ENCODE measurements at places on chromosomes 2 and 18. TPM values are rescaled to one million over a fixed set of nuclear protein-coding genes. Genes with fewer than 3 reads are reported as not detected.

Gene TMEM150A
- 3.3 TPM for total RNA-seq

Gene TMEM178A
- 3.2 TPM for total RNA-seq

Gene C1QL2
- 0.10 TPM for total RNA-seq

Gene UGT1A4
- not detected for total RNA-seq

Gene RELCH
- 39.7 TPM for total RNA-seq

Gene ACP1
- 95.7 TPM for total RNA-seq

Gene RNMT
- 34.9 TPM for total RNA-seq

- DNase-seq, result no peak
These were observed 75.1 kb downstream of the PLEKHM3 start for GRCh38 chr2:207950063-207950760.

DNA sequence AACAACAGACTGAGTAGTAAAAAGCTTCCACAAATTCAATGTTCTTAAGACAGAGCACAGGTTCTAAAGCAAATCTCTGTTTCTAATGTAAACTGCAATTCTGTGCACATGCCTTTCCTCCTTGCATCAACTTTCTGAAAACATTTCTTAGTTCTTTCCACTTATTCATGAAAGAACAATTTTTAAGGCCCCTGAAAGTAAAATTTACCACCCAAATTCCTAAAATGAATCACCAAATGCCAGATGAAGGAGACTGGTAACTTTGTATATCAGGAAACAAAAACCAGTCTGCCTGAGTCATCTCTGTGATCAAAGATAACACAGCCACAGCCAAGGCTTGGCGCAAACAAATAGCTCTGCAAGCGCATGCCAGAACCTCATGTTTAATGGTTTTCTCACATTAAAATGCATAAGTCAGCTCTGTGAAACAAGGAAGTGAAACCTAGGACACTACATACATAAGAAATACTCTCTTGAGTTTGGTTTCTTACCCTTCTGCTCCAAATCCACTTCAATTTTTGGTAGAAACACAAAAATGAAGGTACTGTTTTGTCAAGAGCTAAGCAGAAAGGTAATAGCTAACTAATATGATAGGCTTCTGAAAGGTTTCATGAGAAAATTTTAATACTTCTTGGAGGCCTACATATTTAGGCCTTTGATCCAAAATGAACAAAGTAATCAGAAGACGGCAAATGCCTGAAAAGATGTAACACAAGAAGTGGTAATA lies 169.4 kb downstream of the THADA start:
- peak; percentile 69 for DNase-seq

DNA sequence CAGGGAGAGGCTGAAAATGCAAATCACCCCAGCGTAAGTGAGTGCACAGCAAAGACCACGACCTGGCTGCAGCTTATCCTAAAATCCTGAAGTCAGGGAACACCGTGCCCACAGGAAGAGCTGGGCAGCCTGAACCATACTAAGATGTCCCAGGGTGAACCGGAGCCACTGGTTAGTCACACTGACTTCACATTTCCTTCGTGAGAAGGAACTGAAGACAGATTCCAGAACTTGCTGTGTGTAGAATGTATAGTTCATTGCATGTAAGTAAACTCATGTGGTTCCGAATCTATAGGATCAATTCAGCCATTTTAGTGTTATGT lies 84.6 kb upstream of the NDUFV2 start:
- no peak for DNase-seq

DNA sequence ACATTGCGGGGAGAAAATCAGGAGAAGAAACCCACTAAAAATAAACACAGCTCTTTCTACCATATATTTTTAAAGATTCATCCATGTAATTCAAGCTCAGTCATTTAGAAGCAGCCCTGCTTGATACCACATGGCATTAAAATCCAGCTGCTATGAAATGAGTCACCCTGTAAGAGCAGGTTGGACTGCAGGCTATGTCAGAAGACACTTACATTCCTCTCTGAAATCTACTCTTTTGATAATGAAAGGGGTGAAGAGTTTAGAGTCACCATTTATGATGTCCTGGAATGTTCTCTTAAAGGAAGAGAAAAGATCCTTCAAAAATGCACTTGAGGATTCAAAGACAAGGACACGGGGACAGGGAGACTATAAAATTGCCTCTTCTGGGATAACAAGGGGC lies 100.6 kb upstream of the APCDD1 start:
- DNase-seq, result peak; percentile 53

DNA sequence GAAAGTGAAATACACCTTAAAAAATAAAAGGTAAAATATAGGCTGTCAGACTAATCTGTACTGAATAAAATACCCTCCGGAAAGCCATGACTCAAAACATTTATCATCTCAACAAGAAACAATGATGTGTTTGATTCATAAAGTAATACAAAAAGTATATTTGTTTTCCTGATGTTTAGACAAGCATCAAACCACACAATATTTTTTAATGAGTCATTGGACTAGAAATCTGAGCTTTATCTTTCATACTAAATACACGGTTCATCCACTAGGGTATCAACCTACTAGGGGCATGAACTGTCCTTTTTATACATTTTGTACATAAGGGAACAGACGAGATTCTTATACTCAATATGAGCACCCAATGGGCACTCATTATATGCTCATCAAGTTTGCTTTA lies 31.3 kb downstream of the CD226 start:
- DNase-seq, result no peak

GRCh38 chr18:55220523-55220922 lies 261.3 kb upstream of the CCDC68 start:
- no peak for DNase-seq

DNA sequence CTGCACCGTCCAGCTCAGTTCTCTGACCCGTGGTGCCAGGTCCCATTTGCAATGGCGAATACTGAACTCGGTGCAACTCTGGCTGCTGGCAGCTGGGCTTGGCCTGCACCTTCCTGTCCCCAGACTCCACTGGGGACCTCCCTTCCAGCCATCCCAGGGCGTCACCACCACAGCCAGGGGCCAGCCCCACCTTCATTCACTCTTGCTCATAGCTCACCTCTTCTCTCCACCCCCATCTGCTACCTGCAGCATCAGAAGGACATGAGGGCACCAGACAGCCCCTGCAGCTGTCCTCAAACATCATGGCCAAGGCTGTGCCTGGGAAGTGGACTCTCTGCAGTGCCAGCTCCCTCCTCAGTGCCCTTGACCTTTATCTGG lies 16.2 kb upstream of the ALPI start:
- DNase-seq, result no peak

DNA sequence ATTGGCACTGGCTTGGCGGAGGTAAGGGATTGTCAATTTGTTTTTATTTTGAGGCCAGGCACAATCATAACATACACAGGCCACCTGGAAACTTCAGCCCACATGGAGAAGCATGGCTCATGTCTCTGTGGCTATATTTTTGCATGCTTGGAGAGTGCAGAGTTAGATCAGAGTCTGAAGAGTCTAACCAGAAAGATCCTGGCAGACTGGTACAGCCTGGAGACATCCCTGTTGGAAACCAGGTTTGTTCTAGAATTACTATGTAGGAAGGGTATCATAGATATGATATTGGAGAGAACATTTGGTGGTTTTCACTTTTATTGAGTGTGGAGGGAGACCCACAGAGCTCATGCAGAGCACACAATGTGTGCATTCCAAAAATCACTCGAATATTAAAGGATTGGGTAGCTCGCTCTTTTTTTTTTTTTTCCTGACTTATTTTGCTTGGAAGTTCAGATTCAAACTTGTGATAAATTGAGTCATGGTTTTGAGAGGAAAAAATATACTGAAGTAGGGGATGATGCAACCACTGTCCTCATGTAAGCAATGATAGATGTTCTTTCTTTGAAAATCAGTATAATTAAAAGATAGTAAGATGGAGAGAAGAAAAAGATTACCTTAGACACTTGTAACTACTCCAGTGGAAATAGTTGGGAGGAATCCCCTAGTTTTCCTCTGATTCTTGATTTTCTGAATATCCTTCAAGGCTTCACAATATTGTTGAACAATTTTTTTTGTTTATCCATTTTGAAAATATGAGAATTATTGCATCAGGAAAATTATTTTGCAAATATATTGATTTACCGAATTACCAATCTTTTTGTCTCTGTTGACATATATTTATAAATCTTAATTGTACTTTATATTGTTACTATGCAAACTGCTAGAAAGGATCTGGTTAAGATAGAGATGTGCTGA lies 185.7 kb upstream of the ZEB2 start:
- DNase-seq, result no peak

- DNase-seq, result no peak
These were observed 14.1 kb downstream of the LAMA3 start for GRCh38 chr18:23703057-23703986.
